Head of caudate nucleus (tissue), 42 donors: ENCODE measurements at places on chromosomes 13 and 19.

DNA sequence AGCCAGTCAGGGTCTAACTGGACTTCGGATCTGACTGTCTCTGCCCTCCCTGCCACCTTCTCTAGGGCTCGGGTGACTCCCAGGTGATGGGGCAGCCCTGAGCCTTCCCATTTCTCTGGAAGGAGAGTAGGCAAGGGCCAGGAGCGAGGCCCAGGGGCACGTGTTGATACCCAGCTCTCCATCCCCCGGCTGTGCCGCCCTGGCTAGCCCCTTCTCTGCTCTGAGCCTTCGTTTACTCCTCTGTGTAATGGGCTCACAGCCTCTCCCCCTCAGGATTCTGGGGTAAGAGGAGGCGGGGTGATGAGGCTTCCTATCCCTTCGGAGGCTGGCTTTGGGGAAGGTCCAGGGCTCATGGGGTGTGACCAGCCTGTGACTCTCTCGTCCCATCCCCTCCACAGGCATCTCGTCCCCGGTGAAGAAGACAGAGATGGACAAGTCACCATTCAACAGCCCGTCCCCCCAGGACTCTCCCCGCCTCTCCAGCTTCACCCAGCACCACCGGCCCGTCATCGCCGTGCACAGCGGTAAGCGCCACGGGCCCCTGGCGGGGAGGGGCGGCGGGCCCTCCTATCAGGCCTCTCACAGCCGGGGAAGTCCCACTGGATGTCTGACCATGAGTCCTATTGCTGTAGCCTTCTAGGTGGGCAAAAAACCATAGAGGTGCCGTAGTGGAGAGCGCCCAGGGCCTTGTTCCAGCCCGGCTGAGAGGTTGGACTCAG is 31.6 kb downstream of the SMIM24 start:
- DNase-seq: no peak

- DNase-seq: no peak
These were observed 282.7 kb upstream of the KLHL1 start for GRCh38 chr13:70390968-70391367.

DNA sequence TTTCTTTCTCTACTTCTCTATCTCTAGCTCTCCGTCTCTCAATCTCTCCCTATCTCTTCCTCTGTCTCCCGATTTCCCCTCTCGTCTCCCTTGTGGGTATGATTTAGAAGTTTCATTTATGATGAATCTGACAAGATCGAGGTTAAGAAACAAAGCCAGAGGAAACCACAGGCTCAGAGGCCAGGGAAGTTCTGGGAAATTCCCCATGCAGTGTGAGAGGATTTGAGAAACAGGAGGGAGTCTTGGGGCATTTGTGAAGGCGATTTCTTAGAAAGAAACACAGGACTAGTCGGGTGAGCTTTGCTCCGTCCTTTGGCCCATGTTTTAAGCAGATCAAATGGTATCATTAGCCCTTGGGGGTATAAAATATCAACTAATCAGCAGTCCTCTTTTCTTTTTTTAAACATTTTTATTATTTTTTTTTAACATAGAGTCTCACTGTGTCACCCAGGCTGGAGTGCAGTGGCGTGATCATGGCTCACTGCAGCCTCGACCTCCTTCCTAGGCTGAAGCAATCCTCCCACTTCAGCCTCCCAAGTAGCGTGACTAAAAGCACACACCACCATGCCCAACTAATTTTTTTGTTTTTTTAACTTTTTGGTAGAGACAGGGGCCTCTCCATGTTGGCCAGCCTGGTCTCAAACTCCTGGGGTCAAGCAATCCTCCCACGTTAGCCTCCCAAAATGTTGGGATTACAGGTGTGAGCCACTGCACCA is 25.8 kb downstream of the TNFSF9 start:
- no peak for DNase-seq

GRCh38 chr19:8355631-8356402 is 8.1 kb upstream of the ANGPTL4 start:
- DNase-seq: no peak

GRCh38 chr19:17734146-17734545 is 14.9 kb downstream of the MAP1S start:
- no peak for DNase-seq

DNA sequence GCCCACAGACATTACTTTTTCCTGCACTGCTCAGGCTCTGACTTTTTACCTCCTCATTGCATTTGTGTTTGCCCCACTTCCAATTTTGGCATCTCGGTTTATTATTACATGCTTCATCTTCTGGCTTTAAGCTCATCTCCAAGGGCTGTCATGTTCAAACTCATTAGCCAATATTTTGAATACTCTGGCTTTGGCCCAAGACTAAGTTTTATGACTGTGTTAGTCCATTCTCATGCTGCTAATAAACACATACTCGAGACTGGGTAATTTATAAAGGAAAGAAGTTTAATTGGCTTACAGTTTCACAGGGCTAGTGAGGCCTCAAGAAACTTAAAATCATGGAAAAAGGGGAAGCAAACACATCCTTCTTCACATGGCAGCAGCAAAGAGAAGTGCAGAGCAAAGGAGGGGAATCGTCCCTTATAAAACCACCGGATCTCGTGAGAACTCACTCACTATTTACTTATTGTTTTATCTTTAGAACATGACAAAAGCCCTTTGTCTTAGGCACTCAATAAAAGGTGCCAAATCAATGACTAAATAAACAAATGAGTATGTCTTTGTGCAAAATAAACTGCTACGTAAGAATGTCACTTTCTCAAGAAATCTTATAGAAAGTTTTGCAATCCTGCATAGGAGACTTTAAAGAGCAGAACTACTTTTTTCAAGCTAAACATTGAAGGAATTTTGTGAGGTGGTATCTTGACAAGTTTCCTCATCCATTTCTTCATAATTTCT is 233.4 kb upstream of the SPRY2 start:
- no peak for DNase-seq

DNA sequence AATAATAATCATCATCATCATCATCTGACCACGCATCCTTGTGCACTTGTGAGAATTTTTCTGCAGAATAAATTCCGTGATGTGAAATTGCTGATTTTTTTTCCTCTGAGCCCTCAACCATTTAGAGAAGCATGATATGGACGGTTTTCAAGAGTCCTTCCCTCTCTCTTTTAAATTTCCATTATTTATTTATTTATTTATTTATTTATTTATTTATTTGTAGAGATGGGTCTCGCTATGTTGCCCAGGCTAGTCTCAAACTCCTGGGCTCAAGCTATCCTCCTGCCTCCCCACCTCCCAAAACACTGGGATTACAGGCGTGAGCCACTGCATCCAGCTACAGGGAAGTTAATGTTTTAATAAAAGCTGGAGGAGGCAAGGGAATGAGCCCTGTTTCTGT is 39.6 kb downstream of the CACNA1A start:
- no peak for DNase-seq

DNA sequence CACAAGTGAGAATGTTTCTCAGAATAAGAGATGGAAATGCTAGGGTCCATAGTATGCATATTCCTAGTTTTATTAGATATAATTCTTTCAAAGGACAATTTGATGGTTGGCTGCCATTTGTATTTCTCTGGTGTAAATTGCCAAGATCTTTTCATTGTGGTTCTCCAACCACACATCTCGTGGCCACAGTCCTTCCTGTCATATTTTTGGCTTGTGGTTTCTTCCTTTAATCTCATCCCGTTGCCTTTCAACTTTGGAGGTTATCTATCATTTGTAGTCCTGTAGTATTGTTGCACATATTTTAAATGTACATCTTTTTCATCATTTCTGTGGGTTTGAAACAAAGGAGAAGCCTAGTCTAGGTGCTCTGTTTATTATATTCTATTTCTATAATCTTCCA is 61.2 kb downstream of the WASF3 start:
- DNase-seq: no peak

DNA sequence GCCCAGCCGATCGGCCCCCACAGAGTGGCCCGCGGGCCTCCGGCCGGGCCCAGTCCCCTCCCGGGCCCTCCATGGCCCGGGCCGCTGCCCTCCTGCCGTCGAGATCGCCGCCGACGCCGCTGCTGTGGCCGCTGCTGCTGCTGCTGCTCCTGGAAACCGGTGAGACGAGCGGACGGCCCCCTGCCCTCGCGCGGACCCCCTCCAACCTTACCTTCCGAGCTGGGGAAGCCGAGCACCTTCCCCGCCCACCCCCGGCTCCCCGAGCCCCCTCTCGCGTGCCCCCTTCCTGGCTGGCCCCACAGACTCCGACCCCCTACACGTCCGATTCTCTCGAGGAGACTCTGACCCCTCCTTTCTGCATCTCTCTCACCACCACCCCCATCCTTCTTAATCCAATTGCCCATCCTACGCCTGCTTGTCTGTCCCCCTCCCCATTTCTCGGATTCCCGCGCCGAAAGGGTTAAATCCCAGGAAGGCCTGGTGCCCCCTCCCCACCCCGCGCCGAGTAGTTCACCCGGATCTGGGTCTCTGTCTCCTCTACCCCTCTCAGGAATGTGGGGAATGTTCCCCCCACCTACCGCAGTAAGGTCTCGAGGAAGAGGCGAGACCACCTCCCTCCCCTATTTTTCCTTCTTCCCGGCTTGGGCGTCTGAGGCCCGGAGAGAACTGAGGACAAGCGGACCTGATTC is 502 bp downstream of the NECTIN2 start:
- no peak for DNase-seq

- DNase-seq: no peak
These were observed 2.2 kb upstream of the AP2S1 start for GRCh38 chr19:46852830-46853229.

DNA sequence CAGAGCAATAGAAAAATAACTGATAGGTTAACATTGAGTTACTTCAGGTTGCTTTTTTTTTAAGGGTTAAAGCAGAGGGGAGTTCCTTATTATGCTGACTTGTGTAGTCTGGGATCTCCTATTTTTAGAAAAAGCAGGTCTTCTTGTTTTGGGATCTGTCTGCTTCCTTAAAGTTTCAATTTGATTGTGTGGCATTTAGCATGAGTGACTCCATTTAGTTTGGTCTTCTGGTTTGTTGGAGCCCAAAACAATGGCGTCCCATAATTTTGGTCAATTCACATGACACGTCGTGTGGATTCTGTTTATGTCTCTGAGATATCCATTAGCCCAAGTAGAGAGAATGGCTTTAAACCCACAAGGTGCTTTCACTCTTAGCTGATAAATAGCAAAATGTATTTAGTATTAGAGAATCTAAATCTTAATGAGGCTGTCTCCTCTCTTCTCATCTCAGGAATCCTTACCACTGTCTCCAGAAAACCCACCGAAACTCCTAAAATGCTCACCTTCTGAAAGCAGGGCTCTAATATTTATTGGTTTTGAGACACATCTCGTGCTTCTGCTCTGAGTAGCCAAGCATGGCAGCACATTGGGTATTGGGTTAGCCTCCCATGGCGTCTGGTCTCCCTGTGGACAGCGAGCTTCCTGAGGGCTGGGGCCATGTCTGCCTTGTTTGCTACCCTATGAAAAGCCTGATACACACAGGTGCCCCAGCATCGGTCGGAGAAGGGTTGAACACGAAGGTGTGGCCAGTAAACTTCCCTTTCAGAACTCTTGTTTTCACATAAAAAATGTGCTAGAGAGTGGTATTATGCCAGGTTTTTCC is 67.2 kb upstream of the GPR183 start:
- no peak for DNase-seq

DNA sequence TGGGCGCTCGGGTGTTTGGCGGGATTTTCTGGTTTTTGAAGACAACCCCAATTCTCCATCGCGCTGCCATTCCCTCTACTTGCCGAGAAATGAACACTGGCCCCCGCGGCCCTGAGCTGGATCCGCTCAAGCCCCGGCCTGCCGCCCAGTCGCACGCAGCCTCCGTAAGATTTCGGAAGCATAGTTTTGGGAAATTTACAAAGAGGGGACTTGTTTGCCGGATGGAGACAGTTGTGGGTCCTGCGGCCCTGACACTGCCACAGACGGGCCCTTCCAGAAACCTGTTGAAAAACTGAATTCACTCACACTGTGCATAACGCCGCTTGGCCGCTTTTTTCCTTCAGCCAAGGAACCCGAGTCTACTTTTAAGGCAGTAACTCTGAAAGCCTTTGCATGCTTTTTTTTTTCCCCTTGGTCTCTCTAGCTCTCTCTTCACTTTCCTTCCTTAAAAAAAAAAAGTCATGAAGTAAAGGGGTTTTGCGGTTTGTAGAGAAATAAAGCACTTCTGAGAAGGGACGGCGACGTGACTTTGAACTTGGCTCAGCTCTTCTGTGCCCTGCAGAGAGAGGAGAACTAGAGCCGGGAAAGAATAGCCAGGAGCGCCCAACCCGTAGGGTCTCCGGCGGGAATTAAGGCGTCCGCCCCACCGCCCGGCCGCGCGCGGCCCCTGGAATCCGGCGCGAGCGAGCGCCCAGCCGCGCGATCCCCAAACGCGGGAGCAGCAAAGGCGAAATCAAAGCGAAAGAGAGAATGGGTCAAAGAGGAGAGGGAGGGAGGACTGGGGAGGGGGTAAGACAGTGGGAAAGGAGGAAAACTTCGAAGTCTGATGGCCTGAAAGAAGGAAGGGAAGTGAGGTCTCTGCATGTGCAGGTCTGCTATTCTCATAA is 3.4 kb upstream of the ZIC2 start:
- DNase-seq: no peak

DNA sequence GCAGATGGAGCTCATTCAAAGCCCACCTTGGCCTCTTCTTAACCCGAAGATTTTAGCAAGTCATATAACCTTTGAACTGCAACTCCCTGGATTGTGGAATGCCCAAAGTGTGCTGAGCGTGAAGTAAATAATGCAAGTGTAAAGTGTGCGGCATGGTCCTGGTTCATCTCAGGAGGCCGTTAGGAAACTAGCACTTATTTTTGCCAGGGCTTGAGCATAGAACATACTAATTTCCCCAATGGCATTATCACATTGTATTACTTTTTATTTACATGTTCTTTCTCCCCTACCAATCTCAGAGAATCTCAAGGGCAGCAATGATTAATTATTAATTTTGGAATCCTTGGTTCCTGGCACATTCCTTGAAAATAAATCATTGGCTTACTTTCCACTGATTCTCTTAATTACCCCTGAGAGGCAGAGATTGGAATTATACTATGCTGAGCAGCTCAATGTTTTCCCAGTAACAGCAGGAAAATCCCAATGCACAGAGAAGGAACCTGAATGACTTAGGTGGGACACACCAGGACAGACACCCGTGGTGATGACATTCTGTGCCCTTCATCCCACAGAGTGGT is 128.8 kb upstream of the GJB6 start:
- no peak for DNase-seq

- DNase-seq: no peak
These were observed at the start of the genes COL4A1 and COL4A2 for GRCh38 chr13:110306960-110307766. COL4A1 (minus strand) TSS chr13:110307157; CDS start chr13:110307027, 130 bp downstream. COL4A2 (plus strand) TSS chr13:110307284; CDS start chr13:110307904, 620 bp downstream.

- no peak for DNase-seq
These were observed 7.1 kb upstream of the POU4F1 start for GRCh38 chr13:78610381-78610883.

- DNase-seq: no peak
These were observed at the start of gene COMP for GRCh38 chr19:18790566-18791314. COMP (minus strand) TSS chr19:18791305; CDS start chr19:18791269, 36 bp downstream.

DNA sequence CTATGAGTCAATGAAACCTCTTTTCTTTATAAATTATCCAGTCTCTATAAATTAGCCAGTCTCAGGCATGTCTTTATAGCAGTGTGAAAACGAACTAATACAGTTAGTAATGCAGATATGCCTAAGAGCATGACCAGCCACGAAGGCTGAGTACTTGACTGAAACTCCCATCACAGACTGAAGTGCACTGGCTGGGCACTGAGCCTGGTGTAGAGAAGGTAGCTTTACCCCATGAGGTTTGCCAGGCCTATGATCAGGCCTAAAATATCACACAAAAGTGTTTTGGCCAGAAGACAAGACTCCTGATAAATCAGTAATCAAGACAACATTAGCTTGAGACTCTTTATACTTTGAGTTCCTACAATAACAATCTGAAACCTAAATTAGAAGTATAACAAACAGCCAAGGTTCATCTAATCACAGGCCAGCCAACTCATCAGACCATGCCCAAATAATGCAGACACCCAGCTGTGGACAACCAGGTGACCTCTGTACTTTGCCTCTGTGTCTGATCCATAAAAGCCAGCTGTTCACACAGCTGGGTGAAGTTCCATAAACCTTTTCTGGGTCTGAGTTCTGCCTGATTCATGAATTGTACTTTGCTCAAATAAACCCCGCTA is 771.8 kb upstream of the SLITRK1 start:
- DNase-seq: no peak
